ENCODE measurements at places on chromosomes 6 and 20. TPM values are rescaled to one million over a fixed set of nuclear protein-coding genes. Genes with fewer than 3 reads are reported as not detected.

Gene BTN3A1
- total RNA-seq = 15.5 TPM

Gene TSPO2
- total RNA-seq = not detected

Gene HSP90AB1
- 210 TPM for total RNA-seq

Gene PBX2
- total RNA-seq = 21.3 TPM

Gene CTCFL
- total RNA-seq = not detected

Gene CYP39A1
- total RNA-seq = 8.5 TPM

Gene IL17A
- not detected for total RNA-seq

Gene BFSP1
- total RNA-seq = 1.5 TPM

Gene SLC32A1
- total RNA-seq = 13.7 TPM

Gene PAK5
- total RNA-seq = 27.8 TPM

Gene MAP3K5
- total RNA-seq = 12.5 TPM

Gene PABPC1L
- 11.1 TPM for total RNA-seq

Gene GGTLC1
- total RNA-seq = not detected

Gene NMBR
- total RNA-seq = 2.5 TPM

Gene AHCY
- 35.2 TPM for total RNA-seq

Gene SYNJ2
- 68.6 TPM for total RNA-seq

DNA sequence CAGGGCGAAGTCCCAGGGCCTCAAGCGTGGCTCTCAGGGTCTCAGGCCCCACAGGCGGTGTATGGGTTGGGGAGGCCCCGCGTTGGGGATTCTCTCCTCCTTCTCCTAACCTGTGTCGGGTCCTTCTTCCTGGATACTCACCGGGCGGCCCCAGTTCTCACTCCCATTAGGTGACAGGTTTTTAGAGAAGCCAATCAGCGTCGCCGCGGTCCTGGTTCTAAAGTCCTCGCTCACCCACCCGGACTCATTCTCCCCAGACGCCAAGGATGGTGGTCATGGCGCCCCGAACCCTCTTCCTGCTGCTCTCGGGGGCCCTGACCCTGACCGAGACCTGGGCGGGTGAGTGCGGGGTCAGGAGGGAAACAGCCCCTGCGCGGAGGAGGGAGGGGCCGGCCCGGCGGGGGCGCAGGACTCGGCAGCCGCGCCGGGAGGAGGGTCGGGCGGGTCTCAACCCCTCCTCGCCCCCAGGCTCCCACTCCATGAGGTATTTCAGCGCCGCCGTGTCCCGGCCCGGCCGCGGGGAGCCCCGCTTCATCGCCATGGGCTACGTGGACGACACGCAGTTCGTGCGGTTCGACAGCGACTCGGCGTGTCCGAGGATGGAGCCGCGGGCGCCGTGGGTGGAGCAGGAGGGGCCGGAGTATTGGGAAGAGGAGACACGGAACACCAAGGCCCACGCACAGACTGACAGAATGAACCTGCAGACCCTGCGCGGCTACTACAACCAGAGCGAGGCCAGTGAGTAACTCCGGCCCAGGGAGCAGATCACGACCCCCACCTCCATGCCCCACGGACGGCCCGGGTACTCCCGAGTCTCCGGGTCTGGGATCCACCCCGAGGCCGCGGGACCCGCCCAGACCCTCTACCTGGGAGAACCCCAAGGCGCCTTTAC lies at the start of gene HLA-G:
Gene HLA-G (plus strand): TSS at position 247 of the 892 bp plus-strand sequence. CDS start 20 bp downstream, at position 267.
- DNase-seq = no peak

DNA sequence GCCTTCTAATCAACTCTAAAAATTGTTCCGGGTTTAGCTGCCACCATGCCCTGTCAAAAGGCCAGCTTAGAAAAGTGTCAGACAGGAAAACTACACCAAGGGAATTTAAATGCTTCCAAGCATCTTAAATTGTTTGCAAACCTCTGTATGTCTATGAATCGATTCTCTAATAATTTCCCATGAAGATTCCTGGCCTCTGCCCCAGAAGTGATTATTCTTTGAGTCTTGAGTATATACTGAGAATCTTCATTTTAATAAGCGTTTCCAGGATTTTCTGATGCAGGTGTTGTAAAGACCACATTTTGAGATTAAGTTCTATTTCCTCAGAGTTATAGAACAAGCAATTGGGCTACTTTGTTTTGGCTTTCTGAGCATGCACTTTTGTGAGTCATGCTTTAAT lies 471.8 kb upstream of the JAG1 start:
- no peak for DNase-seq

DNA sequence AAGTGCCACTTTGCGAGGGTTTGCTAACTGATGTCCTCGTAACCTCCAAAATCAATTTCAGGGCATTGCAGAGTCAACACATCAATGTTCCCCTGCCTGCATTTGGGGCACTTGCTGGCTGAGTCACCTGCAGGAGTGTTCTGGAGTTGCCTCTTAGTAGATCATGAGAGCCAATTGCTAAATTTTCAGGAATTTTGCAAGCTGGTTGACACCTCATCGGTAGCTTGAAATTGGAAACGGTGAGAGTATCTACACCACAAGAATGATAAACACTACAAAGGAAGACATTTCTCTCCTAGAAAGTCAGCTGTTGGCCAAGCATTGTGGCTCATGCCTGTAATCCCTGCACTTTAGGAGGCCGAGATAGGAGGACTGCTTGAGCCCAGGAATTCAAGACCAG lies 10.8 kb upstream of the BFSP1 start:
- DNase-seq = no peak

- DNase-seq = no peak
Measured at GRCh38 chr6:103277936-103278335, 1581.8 kb downstream of the HACE1 start.

GRCh38 chr20:24465730-24466129 lies 3.7 kb upstream of the SYNDIG1 start:
- no peak for DNase-seq

DNA sequence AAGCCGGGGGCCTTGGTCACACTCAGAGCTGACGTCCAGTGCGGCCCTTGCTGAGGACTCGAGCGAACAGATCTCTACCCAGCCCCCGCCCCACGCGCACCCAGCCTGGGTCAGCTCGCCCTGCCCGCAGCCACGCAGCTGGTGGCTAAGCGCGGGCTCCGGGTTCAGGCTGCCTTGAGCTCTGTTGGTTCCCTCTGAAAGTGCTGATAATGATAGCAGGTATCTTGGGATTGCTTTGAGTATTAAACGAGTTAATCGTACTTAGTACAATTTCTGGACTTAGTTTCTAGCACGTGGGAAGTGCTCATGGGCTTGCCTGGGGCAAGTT lies 88.1 kb upstream of the TGM3 start:
- DNase-seq = no peak

- DNase-seq = no peak
Measured at GRCh38 chr6:125446011-125446410, 144.2 kb upstream of the HDDC2 start.

DNA sequence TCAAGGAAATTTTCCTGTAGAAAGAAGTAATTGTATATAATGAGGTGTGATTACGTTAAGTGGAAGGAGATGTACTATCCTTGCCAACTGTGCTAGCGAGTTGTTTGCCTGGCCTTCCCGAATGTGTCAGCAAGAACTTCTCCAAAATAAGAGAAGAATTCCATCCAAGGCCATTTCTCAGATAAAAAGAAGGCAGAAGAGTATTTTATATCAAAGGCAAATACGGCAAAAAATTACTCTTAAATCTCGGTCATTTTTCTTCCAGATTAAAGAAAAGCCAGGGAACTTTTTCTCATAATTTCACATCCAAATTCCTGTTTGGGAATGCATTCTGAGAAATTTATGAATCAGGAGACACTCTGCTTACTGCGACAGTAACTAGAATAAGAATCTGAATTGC lies 290.6 kb downstream of the CBLN4 start:
- DNase-seq = no peak

DNA sequence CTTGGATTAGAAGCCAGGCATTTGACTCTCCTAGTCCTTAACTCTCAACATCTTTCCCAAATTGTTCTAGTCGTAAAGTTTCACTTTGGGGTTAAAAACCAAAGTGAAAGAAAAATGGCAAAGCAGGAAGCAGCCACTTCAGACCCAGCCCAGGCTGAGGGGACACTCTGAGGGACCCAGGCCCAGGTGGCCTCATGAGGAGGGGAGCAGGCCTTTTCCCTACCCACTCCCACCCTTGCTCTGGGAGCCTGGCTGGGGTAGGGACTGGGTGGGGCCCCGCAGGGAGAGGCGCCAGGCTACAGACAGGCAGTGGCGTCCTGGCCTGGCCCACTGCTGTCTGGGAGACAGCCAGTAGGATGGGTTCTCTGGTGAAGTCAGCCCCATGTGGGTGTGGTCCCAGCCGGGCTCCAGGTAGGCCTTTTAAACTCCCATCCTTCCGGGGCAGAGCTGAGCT lies 68.7 kb upstream of the MYL9 start:
- DNase-seq = no peak

GRCh38 chr6:88449770-88450169 lies 283.6 kb upstream of the CNR1 start:
- no peak for DNase-seq

- DNase-seq = no peak
Measured at GRCh38 chr6:150254770-150255169, 111.9 kb downstream of the PPP1R14C start.

GRCh38 chr20:40956542-40957264 lies 71.9 kb upstream of the TOP1 start:
- no peak for DNase-seq

DNA sequence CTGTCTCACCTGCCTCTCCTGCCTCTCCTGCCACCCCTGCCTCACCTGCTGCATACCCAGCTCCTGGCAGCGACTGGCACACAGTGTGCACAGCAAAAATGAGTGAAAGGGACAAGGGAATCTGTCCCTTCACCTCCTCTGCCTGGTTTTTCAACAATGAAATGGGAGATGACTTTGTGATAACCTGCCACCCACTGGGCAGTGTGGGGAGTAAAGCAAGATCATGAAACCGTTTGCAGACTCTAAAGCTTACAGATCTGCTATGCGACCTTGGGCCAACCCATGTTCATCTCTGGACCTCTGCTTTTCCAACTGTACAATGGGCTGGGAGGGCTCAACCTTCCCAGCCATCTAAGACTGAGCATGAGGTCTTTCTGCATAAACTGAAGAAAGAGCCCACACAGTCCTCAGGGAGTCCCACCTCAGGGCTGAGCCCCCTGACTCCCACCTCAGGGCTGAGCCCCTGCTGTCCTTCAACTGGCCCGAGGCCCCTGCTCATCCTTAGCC lies 81.1 kb downstream of the RIPOR3 start:
- DNase-seq = no peak

- DNase-seq = no peak
Measured at GRCh38 chr6:167962711-167963110, 34.8 kb upstream of the KIF25 start.

DNA sequence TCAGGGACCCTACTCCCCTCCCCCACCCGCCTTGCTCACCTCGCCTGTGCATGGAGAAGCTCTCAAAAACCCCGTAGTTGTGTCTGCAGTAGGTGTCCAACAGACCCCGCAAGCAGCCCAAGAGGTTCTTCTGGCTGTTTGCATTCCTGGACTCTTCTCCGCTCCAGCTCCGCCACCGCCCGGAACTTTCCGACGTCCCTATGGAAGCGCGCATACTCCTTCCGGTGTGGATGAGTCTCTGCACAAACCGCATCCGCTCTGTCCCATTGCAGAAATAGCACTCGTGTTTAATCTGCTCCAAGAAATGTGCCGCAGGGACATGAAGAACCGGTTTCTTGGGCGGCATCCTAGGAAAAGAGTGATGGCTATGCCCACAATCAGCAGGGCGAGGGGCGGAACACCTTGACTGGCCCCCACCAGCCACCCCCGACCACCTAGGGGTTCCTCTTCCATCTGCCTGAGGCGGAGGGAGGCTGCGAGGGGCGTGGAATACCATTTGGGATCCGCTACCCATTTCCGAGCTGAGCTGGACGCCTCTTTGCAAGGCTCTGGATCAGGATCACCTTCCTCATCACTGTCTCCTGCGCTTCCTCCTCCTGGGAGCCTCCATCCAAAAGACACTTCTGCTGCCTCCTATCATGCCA lies 20.2 kb downstream of the HLA-DRA start:
- no peak for DNase-seq

DNA sequence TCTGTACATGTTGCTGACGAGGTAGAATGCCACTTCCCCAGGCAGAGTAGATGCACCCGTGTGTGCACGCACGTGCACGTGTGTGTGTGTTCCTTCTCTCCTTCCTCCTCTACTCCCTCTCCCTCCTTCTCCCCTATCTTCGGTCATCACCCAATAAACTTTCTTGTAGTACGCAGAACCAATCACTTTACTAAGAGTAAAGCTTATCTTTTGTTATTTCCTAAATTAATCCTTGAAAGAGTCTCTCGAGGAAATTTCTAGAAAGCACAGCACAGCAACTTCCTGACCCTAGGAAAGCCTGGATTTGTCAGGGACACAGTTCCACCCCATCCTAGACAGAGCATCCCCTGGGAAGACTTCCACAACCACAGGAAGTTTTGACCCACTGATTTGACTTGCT lies 166.1 kb downstream of the ZDHHC14 start:
- no peak for DNase-seq

- no peak for DNase-seq
Measured at GRCh38 chr6:42761287-42762067, 15.6 kb upstream of the TBCC start.

DNA sequence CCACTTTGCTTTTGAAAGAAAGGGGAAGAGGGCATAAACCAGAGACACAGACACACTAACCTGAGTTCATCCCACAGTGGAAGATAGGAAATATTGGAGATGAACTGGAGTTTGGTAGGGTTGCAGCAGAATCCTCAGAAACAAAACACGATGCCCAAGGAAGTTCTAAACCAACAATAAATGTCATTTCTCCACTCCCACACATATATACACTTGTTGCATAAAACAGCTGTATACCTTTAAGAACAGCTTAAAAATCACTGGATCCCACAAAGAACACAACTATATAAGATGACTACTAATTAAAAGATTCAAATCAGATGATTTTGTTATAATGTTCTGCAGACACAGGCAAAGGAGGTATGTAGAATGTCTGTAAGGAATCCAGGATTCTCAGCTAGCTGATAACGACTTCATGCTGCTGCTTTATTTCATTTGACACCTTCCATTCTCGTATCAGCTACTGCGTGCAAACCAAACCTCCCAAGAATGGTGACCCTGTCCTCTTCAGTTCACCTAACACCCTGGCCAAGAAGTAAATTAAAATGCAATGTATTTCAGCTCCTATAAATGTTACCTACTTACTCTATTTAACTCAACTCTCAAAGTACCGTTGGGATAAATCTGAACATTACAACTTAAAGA lies 14.3 kb downstream of the KIF13A start:
- no peak for DNase-seq
